ENCODE measurements at places on chromosomes 6 and 20.

DNA sequence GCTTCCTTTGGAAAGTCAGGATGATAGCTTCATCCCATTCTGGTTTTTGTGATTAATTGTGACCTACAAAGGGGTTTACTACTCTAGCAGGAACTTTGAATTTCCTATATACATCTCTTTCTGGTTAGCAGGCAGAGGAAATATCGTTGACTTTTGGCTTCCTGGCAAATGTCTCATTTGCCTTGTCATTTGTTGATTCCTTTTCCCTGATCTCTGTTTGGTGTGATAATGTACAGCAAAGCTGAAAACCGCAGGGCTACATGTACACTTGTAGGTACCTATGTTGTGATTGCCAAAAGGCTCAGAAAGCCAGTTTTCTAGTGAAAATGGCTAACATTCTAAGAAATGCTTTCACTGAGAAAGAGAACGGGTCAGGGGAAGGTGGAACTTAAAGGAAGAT lies 44.3 kb downstream of the TOP1 start:
- no peak for DNase-seq

DNA sequence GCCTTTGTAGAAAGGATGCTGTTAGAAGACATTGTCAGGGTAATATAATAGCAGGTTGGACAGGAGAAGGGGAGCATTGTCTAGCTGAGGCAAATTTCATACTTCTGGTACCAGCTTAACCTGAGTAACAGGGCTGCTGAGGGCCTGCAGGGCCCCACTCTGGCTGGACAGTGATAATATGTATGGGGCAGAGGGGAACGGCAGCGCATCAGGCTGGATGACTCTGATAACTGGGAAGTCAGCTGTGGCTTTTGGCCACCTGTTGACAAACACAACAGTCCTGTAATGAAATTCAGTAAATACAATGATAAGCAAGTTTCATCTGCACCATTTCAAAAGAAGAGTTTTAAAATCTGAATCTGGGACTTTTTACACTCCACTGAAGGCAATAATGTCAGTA lies 259.9 kb upstream of the CNR1 start:
- no peak for DNase-seq

- DNase-seq: no peak
These were observed 36.4 kb downstream of the CSNK2A1 start for GRCh38 chr20:507006-507758.

GRCh38 chr6:120055071-120055470 lies 705.5 kb upstream of the MAN1A1 start:
- no peak for DNase-seq

DNA sequence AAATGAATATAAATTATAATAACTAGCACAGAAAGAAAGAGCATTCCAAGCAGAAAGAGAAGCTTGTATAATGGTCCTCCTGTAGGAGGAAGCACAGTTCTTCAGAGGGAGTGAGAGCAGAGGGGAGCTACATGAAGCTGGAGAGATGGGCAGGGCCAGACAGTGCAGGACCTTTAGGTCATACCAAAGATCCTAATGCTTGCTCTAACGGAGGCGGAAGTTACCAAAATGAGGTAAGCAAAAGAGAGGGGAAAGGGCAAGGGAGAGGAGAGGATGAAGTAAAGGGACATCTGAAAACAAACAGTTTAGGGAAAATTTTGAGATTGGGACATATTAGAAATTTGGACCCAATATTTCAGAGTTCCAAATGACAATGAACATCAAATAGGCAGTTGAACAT lies 50.2 kb downstream of the HBS1L start:
- DNase-seq: no peak

- no peak for DNase-seq
These were observed 23.8 kb upstream of the ELOVL4 start for GRCh38 chr6:79971193-79971592.

GRCh38 chr6:151493804-151494234 lies at the start of gene CCDC170:
Gene CCDC170, plus strand, starts transcription at chr6:151494017. Its CDS starts 112 bp downstream, at chr6:151494129.
- peak; percentile 50 for DNase-seq

- no peak for DNase-seq
These were observed 193.4 kb upstream of the PREP start for GRCh38 chr6:105596284-105596755.

DNA sequence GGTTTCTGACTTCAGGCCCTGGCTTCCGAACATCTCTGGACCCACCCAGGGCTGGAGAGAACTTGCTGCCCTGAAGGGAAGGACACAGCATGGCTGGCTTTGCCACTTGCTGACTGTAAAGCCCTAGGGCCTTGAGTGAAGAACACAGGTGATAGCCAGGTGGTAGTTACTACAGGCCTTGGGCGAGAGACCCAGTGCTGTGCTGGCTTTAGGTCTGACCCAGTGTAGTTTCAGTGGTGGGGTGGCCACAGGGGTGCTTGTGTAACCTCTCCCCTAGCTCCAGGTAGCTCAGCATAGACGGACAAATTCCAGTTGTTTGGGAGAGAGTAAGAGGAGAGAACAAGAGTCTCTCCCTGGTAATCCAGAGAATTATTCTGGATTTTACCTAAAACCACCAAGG lies 27.1 kb downstream of the NCOA6 start:
- DNase-seq: no peak

DNA sequence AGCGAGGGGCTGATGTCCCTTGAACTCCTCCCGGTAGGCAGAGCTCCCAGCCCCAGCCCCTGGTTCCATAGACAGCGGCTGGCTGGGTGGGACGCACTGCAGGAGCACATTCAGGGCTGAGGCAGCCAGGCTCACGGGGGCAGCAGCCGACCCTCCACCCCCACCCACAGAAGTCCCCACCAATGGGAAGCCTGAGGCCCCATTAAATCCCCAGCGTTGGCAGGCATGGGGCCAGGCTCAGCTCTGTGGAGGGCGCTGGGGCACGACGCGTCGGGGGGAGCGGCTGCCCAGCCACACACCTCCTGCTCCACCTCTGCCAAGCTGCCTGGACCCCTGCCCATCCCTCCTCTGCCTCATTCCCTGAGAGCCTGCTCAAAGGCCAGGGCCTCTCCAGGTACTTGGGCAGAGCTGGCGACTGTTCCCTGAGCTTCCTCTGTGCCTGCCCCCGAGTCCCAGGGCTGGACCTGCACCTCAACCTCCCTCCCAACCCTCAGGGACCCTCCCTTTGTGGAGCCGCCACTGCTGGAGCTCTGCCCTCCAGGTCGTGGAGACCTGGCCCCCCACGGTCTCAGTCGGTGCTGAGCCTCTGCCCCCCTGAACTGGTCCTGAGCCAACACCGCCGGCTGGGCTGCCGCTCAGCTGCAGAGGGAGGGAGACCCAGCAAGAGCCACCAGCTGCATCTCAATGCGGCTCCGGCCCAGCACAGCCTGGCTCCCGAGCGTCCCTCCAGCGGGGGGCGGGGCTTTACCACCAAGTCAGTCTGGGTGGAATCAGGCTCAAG lies 9.1 kb downstream of the CHRNA4 start:
- DNase-seq: no peak

Measured in uterus (tissue), 4 donors.